AG08395 (cell line): ENCODE measurements at places on chromosomes 5 and 9.

DNA sequence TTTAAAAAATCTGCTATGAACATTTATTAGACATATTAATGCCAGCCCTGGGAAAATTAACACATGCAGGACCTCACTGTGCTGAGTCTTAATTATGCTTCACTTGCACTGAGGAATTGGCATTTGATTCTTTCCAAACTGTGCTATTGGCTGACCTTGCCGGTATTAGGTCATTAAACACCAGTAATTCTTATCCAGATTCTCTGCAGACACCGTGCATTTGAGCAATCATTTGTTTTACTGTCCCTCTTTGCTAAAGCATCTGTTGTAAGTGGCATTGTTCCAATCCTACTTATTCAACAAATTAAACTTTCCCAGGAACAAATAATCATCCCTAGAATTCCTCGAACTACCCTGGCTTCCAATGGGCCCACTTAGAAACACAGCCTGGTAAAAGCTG is 145.0 kb downstream of the SLC12A2 start:
- DNase-seq: peak; percentile 8

DNA sequence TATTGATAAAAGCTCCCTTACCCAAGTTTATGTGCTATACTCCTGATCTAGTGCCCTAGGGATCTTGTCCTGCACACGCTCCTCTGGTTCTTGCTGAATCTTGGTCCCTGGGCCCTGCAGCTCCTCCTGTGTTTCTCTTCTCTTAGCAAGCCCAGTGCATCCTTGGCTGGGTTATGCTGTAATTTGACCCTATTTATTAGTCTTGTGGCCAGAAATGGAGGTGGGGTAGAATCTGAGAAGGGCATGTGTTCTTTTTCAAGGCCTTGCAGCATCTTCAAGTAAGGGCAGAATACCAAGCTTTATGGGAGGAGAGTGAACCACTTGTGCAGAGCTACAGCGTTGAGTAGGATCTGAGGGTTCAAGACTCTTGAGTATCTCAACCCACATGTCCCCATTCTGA is 366.8 kb downstream of the FAM170A start:
- no peak for DNase-seq

GRCh38 chr5:154168395-154168794 is 22.1 kb upstream of the GALNT10 start:
- peak; percentile 66 for DNase-seq

DNA sequence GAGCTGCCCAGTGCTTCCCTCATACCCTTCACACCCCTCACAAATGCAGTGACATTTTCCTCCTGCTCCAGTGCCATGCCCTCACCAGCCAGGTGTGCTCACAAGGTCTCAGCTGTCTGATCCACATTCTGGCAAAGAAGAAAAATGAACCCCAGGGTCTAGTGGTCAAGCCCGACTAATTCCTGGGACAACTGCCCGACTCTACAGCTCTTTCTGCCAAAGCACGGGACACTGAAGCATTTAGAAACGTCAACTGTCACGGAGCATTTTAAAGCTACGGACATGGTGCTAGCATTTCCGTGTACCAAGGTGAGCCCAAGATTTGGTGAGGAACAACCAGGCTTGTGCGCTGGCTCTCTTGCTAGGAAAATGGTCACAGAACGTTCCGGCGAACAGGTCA is 56.8 kb upstream of the PHYKPL start:
- no peak for DNase-seq

DNA sequence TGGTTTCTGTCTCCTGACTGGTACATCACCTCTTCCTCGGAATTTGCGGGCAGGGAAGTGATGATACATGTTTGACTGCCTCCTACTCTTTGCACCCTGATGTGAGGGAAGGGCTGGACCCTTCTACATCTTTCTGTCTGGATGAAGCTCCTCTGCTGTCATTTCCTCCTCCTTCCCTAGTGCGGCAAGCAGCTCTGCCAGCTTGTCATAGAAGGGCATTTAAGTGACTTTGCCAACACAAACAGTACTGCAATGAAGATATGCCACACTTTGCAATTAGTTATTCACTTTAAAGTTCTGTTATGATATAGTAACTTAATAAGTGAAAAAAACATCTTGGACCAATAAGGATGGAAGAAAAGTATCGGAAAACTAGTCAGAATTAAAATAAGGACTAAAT is 48.5 kb upstream of the ABL1 start:
- no peak for DNase-seq

DNA sequence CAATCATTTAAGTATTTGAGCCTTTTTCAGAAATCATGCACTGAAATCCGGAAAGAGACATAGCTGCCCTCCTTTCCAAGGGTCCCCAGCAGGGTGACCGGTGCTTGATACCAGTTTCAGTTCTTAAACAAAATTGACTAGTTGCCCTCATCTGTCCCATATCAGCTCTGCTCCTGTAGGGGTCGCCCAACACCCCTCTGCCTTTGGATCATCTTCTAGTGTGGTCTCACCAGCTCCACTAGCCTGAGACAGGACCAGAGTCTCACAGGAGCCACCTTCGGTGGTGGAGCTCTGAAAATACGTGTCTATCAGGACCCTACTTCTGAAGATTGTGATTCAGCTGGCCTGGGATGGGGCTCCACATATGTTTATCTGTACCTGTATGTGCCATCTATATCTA is 428.2 kb downstream of the ENC1 start:
- DNase-seq: peak; percentile 19

GRCh38 chr5:124714910-124715309 is 31.5 kb downstream of the ZNF608 start:
- no peak for DNase-seq

GRCh38 chr9:121949364-121949763 is 143.7 kb downstream of the TTLL11 start:
- no peak for DNase-seq

- peak; percentile 18 for DNase-seq
Observed at GRCh38 chr9:130530938-130531337, 48.4 kb upstream of the FUBP3 start.

- peak; percentile 22 for DNase-seq
Observed at GRCh38 chr9:130128733-130129431, 43.3 kb upstream of the NCS1 start.

DNA sequence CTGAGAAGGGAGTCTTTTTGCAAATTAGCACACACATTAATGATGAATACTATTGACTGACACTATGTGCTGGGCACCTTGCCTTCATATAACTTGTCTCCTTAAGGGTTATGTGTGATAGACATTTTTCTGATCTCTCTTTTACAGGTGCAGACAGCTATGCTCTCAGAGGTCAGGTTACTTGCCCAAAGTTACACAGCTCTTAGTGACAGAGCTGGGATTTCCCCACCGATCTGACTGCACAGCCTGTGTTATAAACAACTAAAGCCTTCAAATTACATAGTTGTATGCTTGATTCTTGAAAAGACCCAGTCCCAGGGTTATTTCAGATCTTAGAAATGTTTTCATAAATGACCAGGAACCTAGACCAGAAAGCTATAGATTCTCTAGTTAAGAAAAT is 462.7 kb downstream of the EBF1 start:
- DNase-seq: no peak

GRCh38 chr5:66344544-66344943 is 200.4 kb downstream of the SREK1 start:
- no peak for DNase-seq

GRCh38 chr5:31671339-31671741 is 32.4 kb downstream of the PDZD2 start:
- DNase-seq: no peak

DNA sequence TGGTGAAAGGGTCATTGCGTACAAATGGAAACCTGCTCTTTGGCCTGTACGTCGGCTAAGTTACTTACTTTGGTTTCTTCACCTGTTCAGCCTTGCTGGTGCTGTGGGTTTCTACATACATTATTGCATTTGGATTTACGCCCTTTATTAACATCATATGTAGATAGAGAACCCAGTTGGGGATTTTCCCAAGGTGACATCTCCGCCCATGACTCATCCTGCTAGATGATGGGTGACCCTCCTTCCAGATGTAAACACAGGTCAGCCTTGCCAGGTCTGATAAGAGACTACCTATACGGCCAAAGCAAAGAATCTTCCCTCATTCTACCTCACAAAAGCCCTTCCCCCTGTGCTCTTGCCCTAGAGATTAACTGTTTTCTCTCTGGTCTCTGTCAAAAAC is 360.9 kb downstream of the KDM4C start:
- DNase-seq: no peak

DNA sequence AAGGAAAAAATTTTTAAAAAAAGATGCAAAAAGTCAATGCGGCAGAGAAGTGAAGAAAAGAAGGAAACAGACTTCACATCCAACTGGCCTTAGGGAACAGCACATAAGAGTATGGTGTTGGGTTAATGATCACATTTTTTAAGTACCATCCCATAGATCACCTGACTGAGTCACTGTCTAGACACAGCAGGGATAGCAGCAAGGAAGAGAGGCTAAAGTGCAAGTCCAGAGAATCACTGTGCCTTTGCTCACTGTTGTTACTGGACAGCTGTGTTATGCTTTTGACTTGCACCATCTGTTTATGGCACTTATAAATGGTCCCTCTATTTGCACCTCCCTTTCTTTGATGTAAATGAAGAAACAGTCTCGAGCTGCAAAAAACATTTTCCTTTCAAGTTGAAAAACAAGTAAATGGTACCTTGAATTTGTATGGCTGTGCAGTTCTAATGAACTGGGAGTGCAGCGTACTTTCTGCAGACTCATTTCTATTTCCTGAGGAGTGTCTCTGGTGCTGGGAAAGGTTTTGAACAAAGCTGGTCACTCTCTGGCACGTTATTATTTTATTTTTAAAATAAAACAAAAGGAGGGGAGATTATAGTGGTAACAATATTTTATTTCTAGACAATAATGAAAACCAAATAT is 84.2 kb downstream of the TRPM6 start:
- no peak for DNase-seq
